MCF 10A (cell line): ENCODE measurements at places on chromosomes 1 and 21. TPM values are rescaled to one million over a fixed set of nuclear protein-coding genes. Genes with fewer than 3 reads are reported as not detected.

DNA sequence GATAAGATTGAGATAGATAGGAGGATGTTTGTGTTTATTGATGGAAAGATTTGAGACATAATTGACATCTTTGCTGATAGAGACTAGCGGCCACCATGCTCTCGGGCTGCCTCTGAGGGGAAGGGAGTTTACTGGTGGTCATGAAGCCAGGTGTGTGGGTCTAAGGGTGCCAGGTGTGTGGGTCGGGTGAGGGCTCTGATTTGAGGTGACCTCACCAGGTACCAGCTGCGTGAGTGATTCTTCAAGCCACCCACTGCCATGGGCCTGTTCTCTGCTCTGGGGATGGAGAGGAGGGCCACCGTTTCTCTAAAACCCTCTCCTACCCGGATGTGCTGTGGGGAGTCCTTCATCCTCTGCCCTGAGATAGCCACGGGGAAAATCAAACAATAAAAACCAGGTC, 3.2 kb downstream of the UBASH3A start:
- no peaks in the 10 kb centered on the region for H3K27me3 ChIP-seq
- no peak overlapping the region for H3K4me3 ChIP-seq
- no peak overlapping the region for H3K27ac ChIP-seq
- H3K36me3 ChIP-seq, result no peaks in the 10 kb centered on the region
- no peaks in the 10 kb centered on the region for H3K4me1 ChIP-seq
- no peak for DNase-seq

GRCh38 chr1:219582296-219582695, 30.6 kb downstream of the ZC3H11B start:
- no peak overlapping the region for H3K27ac ChIP-seq
- DNase-seq, result peak; percentile 58
- no peaks in the 10 kb centered on the region for H3K36me3 ChIP-seq
- H3K27me3 ChIP-seq, result peaks cover 59% of the 10 kb centered on the region

DNA sequence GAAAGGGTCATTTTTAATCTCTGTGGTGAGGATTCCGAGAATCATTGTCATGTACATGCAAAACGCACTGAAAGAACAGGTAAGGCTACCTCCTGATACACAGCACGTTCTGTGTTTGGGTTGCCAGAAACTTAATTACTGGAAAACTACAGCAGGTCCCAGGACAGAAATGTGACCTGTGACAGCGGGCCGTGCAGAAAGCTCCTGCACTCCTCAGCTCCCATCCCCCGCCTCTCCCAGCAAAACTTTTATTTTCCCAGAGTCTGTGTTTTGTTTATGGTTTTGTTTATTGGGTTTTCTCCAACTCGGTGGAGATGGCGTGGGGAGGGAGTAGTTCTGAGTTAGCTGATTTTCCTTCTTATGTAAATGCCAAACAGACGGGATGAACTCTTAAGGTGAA, 44.7 kb downstream of the SLC44A3 start:
- peak overlapping the region; percentile 32 for H3K4me3 ChIP-seq
- no peaks in the 10 kb centered on the region for H3K27me3 ChIP-seq
- peak overlapping the region; percentile 86 for H3K27ac ChIP-seq
- DNase-seq, result no peak
- H3K4me1 ChIP-seq, result peaks cover 25% of the 10 kb centered on the region

AURKAIP1 gene
- 120 and 148 TPM in 2 replicates for total RNA-seq

GRCh38 chr1:10825592-10825991, 29.1 kb upstream of the CASZ1 start:
- peak overlapping the region; percentile 81 for H3K27ac ChIP-seq
- DNase-seq, result peak; percentile 80
- H3K4me1 ChIP-seq, result peaks cover 34% of the 10 kb centered on the region
- H3K27me3 ChIP-seq, result no peaks in the 10 kb centered on the region

HSPA6 gene
- 0.28 and 0.52 TPM in 2 replicates for total RNA-seq

FCN3 gene
- not detected in 2 replicates for total RNA-seq

DNA sequence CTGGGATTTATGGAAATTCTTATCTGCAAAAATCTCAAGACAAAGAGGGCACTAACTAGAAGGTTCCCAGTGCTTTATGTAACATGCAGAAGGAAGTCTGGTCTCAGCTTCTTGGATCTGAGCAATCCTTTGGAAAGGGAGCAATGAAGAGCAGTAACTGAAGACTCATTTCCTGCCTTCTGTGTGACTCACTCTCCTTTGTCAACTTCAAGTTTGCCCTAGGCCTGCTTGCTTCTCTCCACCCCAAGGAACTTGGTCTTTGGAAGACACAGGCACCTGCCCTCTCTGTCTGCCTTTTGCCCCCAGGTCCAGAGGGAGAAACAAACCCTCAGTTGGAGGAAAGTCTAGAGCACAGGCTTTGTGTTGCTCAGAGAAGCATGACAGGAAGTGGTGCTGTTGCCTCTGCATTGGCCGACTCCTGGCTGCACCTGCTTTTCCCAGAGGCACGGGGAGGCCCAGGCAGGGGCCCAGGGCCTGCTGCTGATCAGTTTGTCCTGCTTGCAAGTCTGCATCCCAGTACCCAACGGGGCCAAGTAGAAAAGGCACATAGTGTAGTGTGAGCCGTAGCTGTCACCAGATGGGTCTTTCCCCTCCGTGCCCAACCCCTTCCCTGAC, 137.2 kb downstream of the DHRS3 start:
- H3K27me3 ChIP-seq, result no peaks in the 10 kb centered on the region
- peaks cover 28% of the 10 kb centered on the region for H3K36me3 ChIP-seq
- H3K4me1 ChIP-seq, result peaks cover 34% of the 10 kb centered on the region
- no peak overlapping the region for H3K27ac ChIP-seq
- no peak overlapping the region for H3K4me3 ChIP-seq

DNA sequence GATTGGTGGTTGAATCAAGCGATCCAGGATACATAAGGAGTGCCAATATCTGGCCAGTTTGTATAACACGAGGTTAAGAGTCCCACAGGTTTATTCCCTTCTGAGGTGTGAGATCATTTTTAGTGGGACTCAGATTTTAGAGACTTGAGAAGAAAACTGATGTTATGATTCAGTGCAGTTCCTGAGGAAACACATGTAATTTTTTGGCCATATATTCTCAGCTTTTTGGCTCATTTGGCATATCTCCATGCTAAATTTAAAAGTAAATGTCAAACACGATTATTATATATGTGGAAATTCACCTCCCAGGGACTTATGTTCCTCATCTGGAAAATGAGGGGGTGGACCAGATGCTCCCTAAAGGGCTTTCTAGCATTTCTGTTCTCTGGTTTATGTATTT, 39.2 kb upstream of the SERBP1 start:
- H3K27me3 ChIP-seq, result no peaks in the 10 kb centered on the region
- no peak for DNase-seq
- H3K36me3 ChIP-seq, result no peaks in the 10 kb centered on the region
- H3K27ac ChIP-seq, result no peak overlapping the region

GRCh38 chr1:185816460-185816859, 82.3 kb downstream of the HMCN1 start:
- H3K4me3 ChIP-seq, result no peak overlapping the region
- no peaks in the 10 kb centered on the region for H3K36me3 ChIP-seq
- H3K4me1 ChIP-seq, result no peaks in the 10 kb centered on the region
- no peaks in the 10 kb centered on the region for H3K27me3 ChIP-seq
- H3K27ac ChIP-seq, result no peak overlapping the region

DNA sequence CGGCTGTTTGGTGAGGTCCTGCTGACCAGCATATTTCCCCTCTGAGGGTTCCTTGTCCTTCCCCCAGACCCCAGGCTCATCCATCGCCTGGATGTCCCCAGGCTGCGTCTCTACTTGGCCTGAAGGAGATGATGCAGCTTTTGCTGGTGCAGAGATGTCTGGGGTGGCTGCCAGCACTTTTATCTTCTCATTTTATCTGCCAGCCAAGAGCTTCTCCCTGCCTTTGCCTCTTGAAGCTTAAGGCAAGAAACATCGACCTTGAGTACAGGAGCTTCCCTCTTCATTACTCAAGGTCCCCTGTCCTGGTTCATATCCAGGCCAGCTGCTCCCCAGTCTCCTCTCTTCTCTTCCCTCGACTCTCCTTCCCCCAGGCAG, 9.2 kb upstream of the H6PD start:
- no peak for DNase-seq
- H3K4me3 ChIP-seq, result no peak overlapping the region
- peaks cover 4% of the 10 kb centered on the region for H3K4me1 ChIP-seq
- H3K27ac ChIP-seq, result no peak overlapping the region
- H3K27me3 ChIP-seq, result no peaks in the 10 kb centered on the region

GRCh38 chr1:9093581-9093980, 24.1 kb upstream of the SLC2A5 start:
- no peaks in the 10 kb centered on the region for H3K27me3 ChIP-seq
- no peak overlapping the region for H3K4me3 ChIP-seq
- H3K4me1 ChIP-seq, result no peaks in the 10 kb centered on the region
- no peak overlapping the region for H3K27ac ChIP-seq

ST6GALNAC3 gene
- total RNA-seq, result 0.37 and 0.82 TPM in 2 replicates

PPIAL4G gene
- not detected in 2 replicates for total RNA-seq

DNA sequence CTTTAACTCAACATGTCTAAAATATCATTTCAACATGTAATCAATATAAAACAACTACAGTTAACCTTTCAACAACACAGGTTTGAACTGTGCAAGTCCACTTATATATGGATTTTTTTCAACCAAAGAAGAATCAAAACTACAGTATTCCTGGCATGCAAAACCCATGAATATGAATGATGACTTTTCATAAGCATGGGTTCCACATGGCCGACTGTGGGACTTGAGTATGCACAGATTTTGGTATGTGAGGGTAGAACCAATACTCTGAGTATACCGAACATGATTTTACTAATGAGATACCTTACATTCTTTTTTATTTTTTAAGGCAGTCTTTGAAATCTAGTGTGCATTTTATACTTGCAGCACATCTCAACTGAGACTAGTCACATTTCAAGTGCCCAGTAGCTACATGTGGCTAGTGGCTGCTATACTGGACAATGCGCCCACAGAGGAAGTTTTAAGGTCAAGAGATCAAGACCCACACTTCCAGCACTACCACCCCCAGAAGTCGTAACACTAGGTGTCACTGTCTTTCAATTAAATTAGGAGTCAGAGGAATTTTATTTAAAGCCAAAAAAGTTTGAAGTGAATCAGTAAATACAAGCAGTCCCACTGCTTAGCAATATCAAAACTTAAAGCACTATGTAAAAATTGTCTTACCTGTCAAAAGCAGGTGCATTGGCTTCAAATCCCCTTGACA, 40.0 kb downstream of the SYNJ1 start:
- H3K27ac ChIP-seq, result no peak overlapping the region
- DNase-seq, result peak; percentile 6
- peaks cover 16% of the 10 kb centered on the region for H3K36me3 ChIP-seq
- no peaks in the 10 kb centered on the region for H3K4me1 ChIP-seq

KRTAP12-1 gene
- total RNA-seq, result not detected in 2 replicates

DNA sequence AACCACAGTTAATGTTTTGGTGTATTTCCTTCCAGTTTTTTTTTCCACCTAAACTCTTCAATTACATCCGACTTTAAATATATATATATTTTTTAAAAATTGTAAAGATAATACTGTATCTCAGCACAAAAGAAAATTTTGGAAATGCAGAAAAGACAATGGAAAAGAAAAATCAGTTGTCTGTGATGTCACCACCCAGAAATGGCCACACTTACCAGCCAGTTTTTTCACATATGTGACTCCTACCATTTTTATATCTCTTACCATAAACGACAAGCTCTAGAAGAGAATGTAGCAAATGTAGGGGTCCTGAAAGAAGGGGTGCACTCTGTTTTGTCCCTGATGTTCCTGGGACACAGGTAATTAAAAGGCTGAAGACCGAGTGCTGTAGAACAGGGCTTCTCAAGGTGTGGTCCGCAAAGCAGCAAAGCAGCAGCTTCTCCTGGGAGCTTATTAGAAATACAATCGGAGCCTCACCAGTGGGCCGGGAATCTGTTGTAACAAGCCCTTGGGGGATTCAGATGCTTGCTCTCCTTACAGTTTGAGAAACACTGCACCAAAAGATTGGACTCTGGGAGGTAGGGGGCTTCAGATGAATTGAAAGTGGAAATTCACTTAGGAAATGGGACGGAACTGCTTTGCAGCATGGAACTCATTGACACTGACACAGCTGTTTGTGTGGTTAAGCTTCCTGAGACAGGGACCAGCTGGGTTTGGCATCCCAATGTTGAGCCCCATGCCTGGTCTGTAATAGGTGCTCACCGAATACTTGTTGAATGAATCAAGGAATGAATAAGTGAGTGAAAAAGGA, 44.1 kb downstream of the ALPL start:
- H3K4me1 ChIP-seq, result no peaks in the 10 kb centered on the region
- no peak for DNase-seq
- no peak overlapping the region for H3K27ac ChIP-seq
- H3K27me3 ChIP-seq, result peaks cover 31% of the 10 kb centered on the region

GNG12 gene
- total RNA-seq, result 117 and 135 TPM in 2 replicates

DNA sequence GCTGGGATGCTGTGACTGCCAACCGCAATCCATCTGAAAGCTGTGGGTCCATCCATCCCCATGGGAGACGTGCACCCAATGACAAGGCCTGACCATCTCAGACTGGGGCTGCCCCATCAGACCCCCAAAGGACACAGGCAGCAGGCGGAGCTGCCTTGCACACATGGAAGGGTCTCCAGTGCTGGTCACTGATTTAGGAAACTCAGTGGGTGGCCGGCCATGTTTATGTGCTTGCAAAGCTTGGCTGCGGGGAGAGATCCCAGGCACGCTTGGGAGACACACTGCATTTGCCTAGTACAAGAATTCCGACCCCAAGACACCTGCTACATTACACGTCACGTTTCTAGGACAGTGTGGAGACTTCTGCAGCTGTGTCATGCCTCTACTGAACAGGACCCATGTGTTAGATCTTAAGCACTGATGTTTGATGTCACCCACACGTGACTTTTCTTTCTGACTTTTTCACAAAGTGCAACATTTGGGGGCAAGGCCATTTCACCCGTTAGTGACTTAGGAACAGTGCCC, 181.4 kb downstream of the CLIC6 start:
- peaks cover 23% of the 10 kb centered on the region for H3K4me1 ChIP-seq
- no peak overlapping the region for H3K4me3 ChIP-seq
- no peaks in the 10 kb centered on the region for H3K27me3 ChIP-seq
- no peak overlapping the region for H3K27ac ChIP-seq

- peak; percentile 89 for DNase-seq
- no peak overlapping the region for H3K4me3 ChIP-seq
- peaks cover 16% of the 10 kb centered on the region for H3K4me1 ChIP-seq
- H3K27ac ChIP-seq, result no peak overlapping the region
These were observed 199.7 kb downstream of the TBX15 start for GRCh38 chr1:118788463-118788862.

GRCh38 chr1:182604175-182605164, at the start of gene RGS16:
RGS16 (minus strand) TSS chr1:182604389; CDS start chr1:182604259, 130 bp downstream.
- H3K27me3 ChIP-seq, result no peaks in the 10 kb centered on the region
- H3K4me3 ChIP-seq, result no peak within 1 kb of the TSS
- H3K4me1 ChIP-seq, result peaks cover 12% of the 10 kb centered on the region
- peak within 1 kb of the TSS; percentile 13 for H3K27ac ChIP-seq
- peak; percentile 95 for DNase-seq
- no peaks in the 10 kb centered on the region for H3K36me3 ChIP-seq

DNA sequence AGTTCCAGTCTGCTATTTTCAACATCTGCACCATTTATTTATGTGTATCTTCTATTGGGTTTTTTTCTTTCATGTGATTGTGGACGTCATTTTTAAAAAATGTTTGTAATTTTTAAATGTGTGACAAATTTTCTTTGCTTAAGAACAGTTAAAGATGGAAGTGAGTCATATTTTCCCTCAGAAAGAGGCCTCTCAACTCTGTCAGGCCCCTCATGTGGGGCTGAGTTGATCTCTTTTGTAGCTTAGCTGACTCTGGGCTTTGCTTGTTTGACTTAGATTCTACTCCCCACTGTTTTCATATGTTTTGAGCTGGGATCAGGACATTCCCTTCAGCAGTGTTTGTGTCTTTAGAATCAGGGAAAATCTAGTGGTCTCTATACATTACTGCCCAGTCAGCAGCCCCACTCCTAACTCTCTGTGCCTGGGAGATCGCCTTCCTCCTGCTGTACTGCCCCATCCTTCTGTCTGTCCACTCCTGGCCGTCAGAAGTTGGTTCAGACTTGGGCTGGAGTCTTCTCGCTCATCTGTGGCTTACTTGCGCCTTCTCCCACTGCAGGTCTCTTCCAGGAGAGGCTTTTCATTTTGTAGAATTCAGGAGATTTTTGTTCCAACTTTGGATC, 137.4 kb downstream of the DYRK1A start:
- no peaks in the 10 kb centered on the region for H3K27me3 ChIP-seq
- no peak overlapping the region for H3K4me3 ChIP-seq
- H3K27ac ChIP-seq, result no peak overlapping the region
